Right atrium auricular region (tissue), 2 donors: ENCODE measurements at places on chromosomes 13 and 19.
A peak's percentile ranks its signal among the peaks of the same experiment; 100 is the strongest.

GRCh38 chr13:45086484-45086883, 33.8 kb upstream of the GTF2F2 start:
- H3K4me1 ChIP-seq, result no peaks in the 10 kb centered on the region
- DNase-seq, result no peak
- no peaks in the 10 kb centered on the region for H3K36me3 ChIP-seq
- no peak overlapping the region for H3K27ac ChIP-seq
- no peaks in the 10 kb centered on the region for H3K27me3 ChIP-seq

- H3K27ac ChIP-seq, result no peak overlapping the region
- DNase-seq, result no peak
Observed at GRCh38 chr13:96898646-96899254, 95.5 kb downstream of the OXGR1 start.

- no peaks in the 10 kb centered on the region for H3K36me3 ChIP-seq
- no peak overlapping the region for H3K27ac ChIP-seq
- H3K4me1 ChIP-seq, result no peaks in the 10 kb centered on the region
- no peaks in the 10 kb centered on the region for H3K27me3 ChIP-seq
Observed at GRCh38 chr19:29259867-29260281, 46.9 kb upstream of the UQCRFS1 start.

DNA sequence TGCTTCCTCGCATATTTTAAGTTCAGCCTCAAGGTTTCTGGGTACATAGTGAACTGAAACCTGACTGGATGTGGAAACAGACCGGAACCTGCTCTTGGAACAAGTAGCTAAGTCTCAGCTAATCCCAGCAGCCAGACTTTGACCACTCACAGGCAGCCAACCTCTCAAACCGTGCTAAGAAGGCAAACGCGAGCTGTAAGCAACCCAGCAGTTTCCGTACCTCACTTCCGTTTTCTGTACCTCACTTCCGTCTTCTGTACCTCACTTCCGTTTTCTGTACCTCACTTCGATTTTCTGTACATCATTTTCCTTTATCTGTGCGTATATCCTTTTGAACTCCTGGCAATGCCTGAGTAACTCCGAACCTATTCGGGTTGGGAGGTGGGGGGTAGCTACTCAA, 96.8 kb downstream of the SUCLA2 start:
- H3K27ac ChIP-seq, result no peak overlapping the region
- no peaks in the 10 kb centered on the region for H3K4me1 ChIP-seq
- H3K36me3 ChIP-seq, result no peaks in the 10 kb centered on the region
- no peak overlapping the region for H3K4me3 ChIP-seq
- H3K27me3 ChIP-seq, result no peaks in the 10 kb centered on the region

- no peaks in the 10 kb centered on the region for H3K27me3 ChIP-seq
- peaks cover 6% of the 10 kb centered on the region for H3K36me3 ChIP-seq
- DNase-seq, result no peak
- peak overlapping the region; percentile 50 for H3K4me3 ChIP-seq
Observed at GRCh38 chr19:13097033-13097462, 5.6 kb downstream of the LYL1 start.

- H3K36me3 ChIP-seq, result no peaks in the 10 kb centered on the region
- peaks cover 21% of the 10 kb centered on the region for H3K27me3 ChIP-seq
- H3K27ac ChIP-seq, result no peak overlapping the region
- H3K4me3 ChIP-seq, result peak overlapping the region; percentile 37
Observed at GRCh38 chr19:53977991-53978731, 13.3 kb upstream of the CACNG6 start.

- H3K4me1 ChIP-seq, result no peaks in the 10 kb centered on the region
- no peaks in the 10 kb centered on the region for H3K27me3 ChIP-seq
- H3K27ac ChIP-seq, result no peak overlapping the region
- H3K4me3 ChIP-seq, result no peak overlapping the region
- H3K36me3 ChIP-seq, result no peaks in the 10 kb centered on the region
- no peak for DNase-seq
Observed at GRCh38 chr19:49585023-49585422, 3.9 kb downstream of the PRRG2 start.
